ENCODE measurements at places on chromosomes 6 and 20.
A peak's percentile ranks its signal among the peaks of the same experiment; 100 is the strongest.

- no peak for DNase-seq
These were observed 14.8 kb downstream of the ADGRF1 start for GRCh38 chr6:47027315-47027714.

- DNase-seq: no peak
These were observed 288.0 kb upstream of the JAG1 start for GRCh38 chr20:10961651-10962288.

GRCh38 chr6:96016334-96017069, 728 bp downstream of the FUT9 start:
- no peak for DNase-seq

DNA sequence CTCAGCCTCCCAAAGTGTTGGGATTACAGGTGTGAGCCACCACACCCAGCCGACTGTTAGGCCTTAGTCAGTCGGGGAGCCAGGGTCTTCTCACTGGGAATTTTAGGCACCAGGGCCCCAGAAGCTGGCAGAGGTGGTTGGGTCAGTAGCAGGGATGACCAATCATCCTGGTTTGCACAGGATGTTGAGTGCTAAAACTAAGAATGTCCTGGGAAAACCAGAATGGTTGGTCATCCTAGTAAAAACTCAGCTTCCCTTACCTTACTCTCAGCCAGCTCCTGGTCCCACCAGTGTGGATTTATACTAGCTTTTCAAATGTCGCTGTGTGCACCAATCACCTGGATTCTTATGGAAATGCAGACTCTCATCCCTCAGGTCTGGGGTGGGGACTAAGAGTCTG, 31.8 kb downstream of the KCNG1 start:
- no peak for DNase-seq

DNA sequence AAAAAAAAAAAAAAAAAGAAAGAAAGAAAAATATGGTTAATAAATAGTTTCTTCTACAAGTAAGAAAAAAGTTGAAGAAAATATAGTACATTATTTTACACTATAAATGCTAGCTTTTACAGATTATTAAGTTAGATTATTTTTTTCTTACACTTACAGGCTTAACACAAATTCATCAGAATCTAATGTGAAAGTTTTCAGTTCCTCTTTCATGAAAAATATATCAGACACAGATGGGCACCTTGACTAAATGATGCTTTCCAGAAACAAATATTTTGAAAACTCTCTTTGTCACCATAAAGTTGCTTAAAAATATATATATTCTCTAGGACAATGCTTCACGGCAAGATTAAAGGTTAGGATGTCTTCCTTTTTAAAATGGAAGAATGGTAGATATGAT, 321.8 kb upstream of the HSF2 start:
- DNase-seq: no peak

GRCh38 chr6:53765270-53765669, 29.5 kb upstream of the LRRC1 start:
- DNase-seq: no peak

- no peak for DNase-seq
These were observed 6.6 kb upstream of the ARFGAP1 start for GRCh38 chr20:63265891-63266515.

DNA sequence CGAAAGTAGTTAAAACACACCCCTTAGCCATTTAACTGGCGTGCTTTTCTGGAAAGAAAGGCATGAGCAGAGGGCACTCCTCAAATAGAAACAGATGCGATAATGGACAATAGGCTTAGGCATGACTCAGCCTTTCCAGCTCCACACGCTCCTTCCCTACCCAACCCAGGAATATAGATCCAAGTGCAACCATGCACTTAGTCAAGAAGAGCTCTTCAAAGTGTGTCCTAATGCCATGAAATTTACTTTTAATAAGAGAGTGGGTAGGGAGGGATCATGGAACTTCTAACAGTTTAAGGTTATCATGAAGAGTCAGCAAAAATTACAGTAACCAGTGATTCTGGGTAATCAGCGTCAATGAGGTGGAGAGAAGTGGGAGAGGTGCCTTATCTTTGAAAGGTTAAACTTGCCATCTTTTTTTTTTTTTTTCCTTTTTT, 2.4 kb upstream of the EFHC1 start:
- DNase-seq: no peak

DNA sequence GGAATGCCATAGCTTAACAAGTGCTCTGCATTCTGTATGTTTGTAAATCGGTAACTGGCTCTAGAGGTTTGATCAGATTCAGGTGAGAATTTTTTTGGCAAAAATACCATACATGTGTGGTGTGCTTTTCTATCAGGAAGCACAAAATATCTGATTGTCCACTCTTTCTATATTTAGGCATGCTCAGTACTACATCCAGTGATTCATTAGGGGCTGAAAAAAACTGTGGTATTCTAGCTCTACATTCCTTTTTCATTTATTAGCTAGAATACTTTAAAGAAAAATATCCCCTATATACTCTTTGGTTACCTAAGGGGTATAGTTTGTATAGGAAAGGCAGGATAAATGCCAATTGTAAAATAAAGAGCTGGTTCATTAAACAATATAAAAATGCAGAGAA, 10.6 kb upstream of the ELOVL2 start:
- no peak for DNase-seq

GRCh38 chr6:62296541-62296940, 10.5 kb upstream of the KHDRBS2 start:
- DNase-seq: no peak

- DNase-seq: no peak
These were observed 19.0 kb upstream of the SERINC3 start for GRCh38 chr20:44540834-44541233.

DNA sequence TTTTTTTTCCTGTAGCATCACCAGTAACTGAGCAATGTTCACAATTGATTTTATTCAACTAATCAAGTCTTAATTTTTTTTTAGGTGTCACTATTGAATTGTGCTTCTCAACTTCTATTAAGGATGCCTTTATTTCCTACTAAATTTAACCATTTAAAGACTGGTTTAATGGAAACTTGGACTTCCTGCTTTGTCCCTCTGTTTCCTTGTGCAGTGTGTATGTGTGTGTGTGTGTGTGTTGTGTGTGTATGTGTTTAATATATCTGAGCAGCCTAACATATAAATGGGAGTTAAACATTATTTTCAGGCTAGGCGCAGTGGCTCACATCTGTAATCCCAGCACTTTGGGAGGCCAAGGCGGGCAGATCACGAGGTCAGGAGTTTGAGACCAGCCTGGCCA, 1.8 kb downstream of the SERPINB6 start:
- no peak for DNase-seq

GRCh38 chr20:37651932-37652331, 41.9 kb upstream of the CTNNBL1 start:
- DNase-seq: no peak

DNA sequence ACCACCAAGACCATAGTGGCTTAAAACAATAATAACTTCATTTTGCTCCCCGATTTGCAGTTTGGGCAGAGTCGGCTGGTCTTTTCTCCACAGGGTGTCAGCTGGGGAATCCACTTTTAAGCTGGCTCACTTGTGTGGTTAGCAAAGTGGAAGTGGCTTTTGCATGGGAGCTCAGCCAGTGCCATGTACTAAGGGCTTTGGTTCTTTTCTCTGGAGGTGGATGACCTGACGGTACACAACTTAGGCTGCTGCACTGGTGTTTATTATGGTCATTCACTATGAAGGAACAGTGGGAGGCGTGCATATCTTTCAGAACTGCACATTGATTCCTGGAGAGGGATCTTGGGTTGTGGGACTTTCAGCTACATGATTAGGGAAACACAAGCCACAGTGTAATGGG, 141.0 kb downstream of the OR2B2 start:
- no peak for DNase-seq

GRCh38 chr6:51479296-51479695, 608.1 kb downstream of the PKHD1 start:
- DNase-seq: no peak

GRCh38 chr6:56761651-56762050, 119.0 kb upstream of the DST start:
- DNase-seq: no peak

- DNase-seq: no peak
These were observed 61.4 kb upstream of the AKAP12 start for GRCh38 chr6:151178373-151178772.

GRCh38 chr20:54497931-54498718, 22.7 kb downstream of the DOK5 start:
- no peak for DNase-seq

DNA sequence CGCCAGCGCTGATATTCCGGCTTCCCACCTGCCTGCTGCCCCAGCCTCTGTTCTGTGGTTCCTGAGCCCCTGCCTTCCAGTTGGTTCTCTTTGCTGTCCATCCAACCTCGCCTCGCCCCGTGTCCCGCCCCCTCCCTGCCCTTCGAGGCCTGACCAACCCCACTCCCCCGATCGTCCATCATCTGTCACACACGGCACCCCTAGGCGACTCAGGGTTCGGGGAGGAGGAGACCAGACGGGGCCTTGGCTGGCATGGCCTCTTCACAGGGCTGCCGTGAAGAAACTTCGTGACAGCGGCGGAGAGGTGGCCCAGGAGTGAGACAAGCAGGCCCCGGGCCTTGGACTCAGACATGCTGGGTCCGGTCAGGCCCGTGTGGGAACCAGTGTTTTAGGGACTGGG, 226.1 kb downstream of the QKI start:
- DNase-seq: no peak

DNA sequence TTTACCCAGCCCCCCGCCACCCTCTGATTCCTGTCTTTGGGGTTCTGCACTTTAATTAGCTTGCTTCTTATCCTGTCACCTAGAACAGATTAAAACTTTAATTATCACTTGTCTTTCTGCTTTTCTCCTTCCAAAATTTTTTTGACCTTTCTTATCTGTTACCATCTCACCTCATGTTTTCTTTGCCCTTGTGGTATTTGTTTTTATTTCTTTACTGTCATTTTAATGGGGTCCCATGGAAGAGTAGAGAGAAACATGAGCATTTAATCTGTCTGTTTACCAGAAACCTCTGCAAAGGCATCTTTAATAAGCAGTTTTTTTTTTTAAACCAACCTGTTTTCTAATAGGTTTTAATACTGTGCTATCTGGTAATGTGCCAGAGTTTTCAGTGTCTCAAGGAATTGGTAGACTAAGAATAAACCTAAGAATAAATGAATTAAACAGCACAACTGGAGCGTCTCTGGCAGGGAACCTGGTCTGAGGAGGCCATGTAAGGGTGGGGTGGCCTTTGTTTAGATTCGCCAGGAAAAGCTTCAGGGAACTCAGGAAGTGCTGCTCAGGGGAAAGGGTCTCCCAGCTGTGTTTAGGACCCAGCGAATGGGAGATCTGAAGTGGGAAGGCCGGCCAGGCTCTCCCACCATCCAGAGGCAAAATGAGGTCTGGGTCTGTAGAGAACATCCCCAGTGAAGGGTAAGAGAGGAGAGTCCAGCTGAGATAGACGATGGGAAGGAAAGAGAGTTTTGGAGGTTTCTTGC, 69.8 kb downstream of the ARID1B start:
- DNase-seq: no peak

GRCh38 chr20:35888657-35889056, 65.6 kb downstream of the SCAND1 start:
- no peak for DNase-seq

DNA sequence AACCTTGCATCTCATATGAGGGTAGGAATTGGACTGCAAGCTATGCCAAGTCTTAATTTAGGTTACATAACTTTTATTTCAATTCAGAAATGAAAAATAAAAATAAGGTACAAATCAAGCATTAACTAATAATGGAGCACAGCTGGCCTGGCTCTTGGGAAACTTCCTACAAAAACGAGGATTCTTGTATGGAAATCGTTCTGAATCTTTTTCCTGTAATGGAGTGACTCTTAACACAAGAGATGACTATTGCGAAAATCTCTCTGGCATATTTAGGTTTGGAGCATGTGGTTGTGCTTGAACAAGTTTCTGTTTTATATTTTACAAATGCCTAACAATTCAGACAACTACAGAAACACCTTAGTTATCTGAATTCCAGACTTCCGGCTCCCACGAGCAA, 34.0 kb upstream of the PI16 start:
- DNase-seq: no peak

GRCh38 chr6:101887532-101887931, 494.0 kb downstream of the GRIK2 start:
- no peak for DNase-seq

- no peak for DNase-seq
These were observed 3.6 kb upstream of the LY86 start for GRCh38 chr6:6585003-6585311.

- DNase-seq: no peak
These were observed 84.3 kb upstream of the TMEM30A start for GRCh38 chr6:75368864-75369402.

DNA sequence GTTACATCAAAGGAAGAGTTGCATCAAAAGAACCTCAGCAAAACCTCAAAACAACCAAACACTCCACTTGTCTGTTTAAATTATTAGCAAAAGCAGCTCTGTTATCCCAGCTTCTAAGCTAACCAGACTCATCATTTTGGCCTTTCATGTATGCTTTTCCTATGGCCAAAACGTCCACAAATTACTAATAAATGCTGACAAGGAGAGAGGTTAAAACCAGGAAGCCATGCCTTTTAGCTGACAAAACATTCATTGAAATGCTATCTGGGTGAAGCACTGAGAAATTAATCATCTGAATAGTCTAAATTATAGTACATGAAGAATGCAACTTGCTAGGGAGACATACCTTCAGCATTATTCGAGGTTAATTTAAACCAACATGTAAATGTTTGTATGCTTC, 80.6 kb downstream of the LAMA2 start:
- no peak for DNase-seq

DNA sequence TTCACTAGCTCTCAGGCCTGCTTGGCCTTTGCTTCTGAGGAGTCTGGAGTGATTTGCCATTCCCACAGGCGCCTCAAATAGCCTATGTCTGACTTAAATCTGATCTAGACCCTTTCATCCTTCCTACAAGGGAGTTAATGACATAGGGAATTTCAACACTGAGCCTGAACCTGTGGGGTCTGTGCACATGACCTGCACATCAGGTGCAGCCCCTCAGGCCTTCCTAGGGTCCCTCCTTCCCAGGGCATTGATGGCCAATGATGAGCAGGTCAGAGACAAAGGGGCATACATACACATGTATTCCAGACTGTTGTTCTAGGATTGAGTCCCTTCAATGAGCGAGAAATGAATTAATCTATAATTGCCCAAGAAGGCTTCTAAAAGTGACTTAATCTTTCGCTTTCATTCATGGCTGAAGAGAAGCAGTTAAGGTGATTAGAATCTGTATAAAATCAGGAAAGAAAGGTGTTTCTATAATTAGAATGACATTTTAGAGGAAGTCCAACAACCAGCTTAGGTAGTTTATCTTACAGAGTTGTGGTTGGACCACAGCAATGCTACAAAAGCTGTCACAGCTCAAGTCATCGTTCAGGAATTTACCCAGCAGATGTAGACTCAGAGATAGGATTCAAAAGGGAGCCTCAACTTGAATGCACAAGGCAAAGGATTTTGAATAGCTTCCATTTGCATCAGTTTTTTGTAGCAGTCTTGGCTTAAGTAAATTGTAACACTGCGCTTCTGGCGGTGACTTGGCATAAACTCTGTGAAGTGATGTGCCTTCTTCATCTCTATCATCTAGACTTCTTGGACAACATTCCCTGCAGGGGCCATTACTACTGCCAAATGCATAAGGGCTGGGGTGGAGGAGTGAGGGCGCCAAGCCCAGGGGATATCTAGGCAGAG, 27.0 kb upstream of the TBC1D7 start:
- DNase-seq: peak; percentile 36
